NCI-H524 (cell line): ENCODE measurements at places on chromosomes 2 and 18.
A peak's percentile ranks its signal among the peaks of the same experiment; 100 is the strongest.

DNA sequence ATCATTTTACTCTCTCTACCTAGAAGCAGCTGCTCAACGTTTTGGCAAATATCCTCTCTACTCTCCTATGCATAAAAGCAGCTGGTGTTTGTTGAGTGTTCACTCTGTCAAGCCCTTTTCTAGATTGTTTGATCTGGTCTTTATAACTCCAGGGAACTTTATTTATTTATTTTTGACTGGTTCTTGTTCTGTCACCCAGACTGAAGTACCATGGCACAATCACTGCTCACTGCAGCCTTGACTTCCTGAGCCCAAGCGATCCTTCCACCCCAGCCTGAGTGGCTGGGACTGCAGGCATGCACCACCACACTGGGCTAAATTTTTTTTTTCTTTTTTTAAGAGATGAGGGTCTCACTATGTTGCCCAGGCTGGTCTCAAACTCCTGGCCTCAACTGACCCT is 12.7 kb downstream of the CATIP start:
- no peak for DNase-seq

DNA sequence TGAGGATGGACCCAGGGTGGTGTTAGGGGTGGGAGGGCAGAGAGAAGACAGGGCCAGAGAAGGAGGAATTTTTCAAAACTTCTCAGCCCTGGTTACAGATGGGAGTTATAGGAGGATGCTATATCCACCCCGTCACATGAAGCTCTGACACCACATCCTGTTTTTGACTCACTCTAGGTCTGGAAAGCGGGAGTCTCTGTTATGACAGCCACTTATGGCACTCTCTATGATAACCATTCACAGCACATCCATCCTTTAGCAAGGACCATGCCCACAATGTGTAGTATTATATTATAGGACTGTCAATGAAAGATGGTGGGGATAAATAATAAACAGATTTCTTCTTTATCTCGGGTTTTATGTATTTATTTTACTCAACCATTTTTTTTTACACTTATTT is 461.2 kb downstream of the CDH2 start:
- DNase-seq, result no peak

DNA sequence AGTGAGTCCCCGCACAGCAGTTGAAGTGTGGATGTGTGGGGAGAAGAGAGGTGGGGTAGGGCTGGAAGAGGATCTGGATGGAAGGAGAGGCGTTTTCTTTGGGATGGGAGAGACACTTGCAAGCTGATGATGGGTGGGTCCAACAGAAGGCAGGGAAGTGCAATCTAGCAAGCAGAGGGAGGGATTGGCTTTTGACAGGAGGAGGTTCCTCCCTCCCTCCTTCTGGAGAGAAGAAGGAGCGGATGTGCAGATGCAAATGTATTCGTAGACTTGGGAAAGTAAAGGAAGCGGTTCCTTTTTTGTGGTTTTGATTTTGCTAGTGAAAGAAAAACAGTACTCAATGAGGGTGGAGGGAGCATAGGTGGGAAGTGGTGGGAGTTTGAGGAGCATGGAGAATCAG is 48.9 kb downstream of the LAMA3 start:
- no peak for DNase-seq

DNA sequence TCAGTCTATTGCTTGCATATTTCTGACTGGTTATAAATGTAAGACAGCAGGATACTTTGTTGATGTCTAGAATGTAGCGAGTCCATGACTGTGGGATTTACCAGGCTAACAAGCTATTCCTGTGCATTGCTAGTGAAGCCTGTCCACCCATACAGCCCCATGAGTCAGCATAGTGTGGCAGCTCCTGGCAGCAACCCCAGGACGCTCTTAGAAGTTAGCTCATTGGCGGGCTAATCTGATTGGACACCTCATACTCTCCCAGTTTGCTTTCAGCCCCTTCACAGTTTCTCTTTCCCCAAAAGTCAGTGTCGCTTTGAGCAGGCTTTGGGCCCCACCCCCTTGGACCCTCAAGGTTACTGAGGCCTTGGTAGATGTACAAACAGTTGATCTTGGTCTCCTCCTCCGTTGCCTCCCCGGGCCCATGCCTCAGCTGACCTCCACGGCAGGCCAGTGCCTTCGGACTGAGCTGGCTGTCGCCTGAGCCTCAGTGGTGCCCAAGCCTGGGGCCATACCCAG is 48.0 kb downstream of the COA5 start:
- no peak for DNase-seq

DNA sequence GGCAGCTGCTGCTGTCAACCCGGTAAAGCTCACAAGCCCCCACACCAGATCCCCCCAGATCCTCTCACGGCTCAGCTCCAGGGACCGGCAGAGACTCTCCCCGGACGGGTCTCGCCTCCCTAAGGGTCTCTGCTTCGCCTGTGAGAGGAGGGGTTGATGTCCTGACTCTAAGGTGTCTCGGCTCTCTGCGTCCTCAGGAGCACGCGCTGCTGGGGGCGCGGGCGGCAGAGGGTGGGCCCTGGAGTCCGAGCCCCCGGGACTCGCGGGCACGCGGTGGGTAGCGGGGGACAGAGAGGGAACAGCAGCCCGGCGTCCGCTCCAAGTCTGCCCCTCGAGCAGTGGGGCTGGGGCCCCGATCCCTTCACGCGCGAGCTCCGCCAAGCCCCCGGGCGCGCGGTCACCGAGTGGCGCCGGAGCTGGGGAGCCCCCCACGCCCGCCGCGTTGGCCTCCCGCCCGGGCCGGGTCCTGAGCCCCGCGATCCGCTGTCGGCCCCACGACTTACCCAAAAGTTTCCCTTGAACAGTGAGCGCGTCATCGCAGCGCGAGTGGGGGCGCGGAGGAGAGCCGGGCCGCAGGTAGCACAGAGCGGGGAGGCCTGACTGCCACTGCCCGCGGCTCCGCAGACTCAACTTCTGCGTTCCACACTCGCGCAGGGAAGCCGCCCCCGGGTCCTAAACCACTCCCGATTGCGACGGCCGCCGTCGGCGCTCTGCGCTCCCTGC is at the start of gene PSTPIP2:
Gene PSTPIP2, minus strand, starts transcription at position 608 of the 723 bp plus-strand sequence. Its CDS starts 72 bp downstream, at position 536.
- DNase-seq, result no peak

- DNase-seq, result peak; percentile 37
These were observed 43.7 kb downstream of the FSHR start for GRCh38 chr2:49110571-49110970.

DNA sequence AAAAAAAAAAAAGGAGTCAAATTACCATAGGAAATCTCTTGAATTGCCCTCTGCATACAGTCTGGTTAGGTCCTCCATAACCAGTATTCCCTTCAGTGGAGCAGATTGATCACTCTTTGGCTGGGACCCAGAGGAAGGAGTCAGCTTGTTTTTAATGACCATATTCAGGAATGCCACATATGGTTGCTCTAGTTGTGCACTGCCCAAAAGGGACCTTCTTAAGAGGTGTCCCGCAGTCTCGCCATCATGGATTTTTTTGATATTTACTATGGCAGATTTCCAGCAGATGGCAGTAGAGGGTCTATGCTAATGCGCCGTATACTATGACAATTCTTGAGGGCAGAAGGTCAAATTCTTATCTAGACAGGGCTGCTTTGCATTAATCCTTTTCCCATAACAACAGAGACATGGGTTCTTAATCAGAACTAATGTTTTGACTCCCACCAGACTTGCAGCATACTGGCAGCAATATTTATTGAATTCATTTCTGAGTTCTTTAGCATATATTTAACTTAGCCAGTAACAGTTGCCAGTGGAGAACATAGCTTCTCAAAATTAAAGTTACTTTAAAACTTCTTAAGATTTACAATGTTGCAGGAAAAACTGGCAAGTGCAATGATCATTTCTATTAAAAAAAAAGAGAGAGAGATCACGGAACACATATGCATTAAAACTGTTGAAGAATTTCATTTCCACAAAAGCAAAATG is 31.8 kb upstream of the INPP4A start:
- peak; percentile 72 for DNase-seq

GRCh38 chr2:9099341-9099751 is 95.9 kb upstream of the MBOAT2 start:
- DNase-seq, result no peak

DNA sequence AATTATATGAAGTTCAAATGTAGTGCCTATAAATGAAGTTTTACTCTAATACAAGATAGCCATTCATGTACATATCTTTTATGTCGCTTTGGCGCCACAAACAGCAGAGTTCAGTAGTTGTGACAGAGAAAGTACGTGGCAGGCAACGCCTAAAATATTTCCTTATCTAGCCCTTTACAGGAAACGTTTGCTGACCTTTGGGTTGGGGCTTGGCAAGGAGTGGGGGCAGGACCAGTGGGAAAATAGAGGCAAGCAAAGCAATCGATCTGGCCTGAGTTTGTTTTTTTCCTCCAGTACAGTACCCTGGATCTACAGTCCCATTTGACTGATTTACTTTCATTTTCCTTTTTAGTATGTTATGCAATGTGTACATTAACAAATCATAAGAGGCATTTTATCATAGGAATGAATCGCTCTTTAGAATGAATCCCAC is 13.1 kb downstream of the CCDC68 start:
- no peak for DNase-seq

- no peak for DNase-seq
These were observed 82.9 kb downstream of the SERPINB8 start for GRCh38 chr18:64052772-64053171.
